Endodermal cell (in vitro differentiated cells): ENCODE measurements at places on chromosomes 1 and 21.

GRCh38 chr1:230401763-230402294 is 24.3 kb downstream of the PGBD5 start:
- peak; percentile 52 for DNase-seq

- DNase-seq = no peak
These were observed 17.9 kb downstream of the MRAP start for GRCh38 chr21:32316361-32317215.

- DNase-seq = peak; percentile 95
These were observed at the start of gene OLFM3 for GRCh38 chr1:101996825-101997465. Gene OLFM3, minus strand, starts transcription at chr1:101996926.

GRCh38 chr1:47703156-47703825 is 265.4 kb downstream of the FOXD2 start:
- DNase-seq = no peak

DNA sequence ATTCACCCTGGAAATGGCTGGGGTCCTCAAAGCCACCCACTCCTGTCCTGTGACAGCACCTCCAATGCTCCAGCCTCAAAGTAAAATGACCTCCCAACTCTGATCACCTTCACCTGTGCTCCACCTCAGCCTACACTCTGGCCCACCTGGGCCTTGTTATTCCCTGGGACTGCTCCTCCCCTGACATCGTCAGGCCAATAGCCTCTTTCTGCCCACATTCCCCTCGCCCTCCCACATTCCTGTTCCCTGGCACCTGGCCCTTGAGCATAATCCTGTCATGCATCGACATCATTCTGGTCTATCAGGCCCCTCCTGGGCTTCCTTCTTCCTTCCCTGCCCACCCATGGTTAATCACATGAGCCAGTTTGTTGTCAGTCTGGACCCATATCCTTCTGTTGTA is 13.2 kb upstream of the BCAR3 start:
- DNase-seq = peak; percentile 85

DNA sequence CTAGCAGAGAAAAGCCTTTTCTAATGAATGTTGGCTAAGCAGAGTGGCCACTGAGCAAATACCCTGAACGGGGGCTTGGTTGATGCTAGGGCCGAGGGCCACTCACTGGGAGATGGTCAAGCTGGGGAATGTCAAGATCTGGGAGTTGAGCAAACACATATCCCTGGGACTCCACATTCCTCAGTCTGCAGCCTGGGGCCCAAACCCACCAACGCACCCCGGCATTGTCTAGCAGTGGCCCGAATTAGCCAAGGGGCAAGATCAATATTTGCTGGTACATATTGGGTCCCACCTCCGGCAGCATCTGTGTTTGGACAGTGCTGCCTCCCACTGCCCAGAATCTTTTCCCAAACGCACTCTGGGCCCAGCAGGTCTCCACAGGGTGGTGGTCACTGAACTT is 144.1 kb downstream of the TRABD2B start:
- peak; percentile 22 for DNase-seq

DNA sequence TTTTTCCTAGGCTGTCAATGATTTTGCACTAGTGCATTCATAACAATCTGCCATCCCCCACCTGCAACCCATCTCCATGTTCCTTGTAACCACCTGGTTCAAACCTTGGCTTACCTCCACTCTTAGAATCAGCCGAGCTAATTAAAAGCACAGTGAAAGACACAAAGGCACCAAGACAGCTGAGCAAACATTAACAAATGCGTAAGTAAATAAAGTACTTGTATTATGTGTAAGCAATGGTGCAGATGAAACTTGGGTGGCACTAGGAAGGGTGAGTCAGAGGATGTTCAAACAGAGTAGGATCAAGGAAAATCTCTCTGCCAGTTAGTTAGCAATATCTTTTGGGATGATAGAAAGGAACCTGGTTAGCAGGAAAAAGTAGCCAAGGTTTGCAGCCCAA is 5.1 kb upstream of the FOXJ3 start:
- no peak for DNase-seq

DNA sequence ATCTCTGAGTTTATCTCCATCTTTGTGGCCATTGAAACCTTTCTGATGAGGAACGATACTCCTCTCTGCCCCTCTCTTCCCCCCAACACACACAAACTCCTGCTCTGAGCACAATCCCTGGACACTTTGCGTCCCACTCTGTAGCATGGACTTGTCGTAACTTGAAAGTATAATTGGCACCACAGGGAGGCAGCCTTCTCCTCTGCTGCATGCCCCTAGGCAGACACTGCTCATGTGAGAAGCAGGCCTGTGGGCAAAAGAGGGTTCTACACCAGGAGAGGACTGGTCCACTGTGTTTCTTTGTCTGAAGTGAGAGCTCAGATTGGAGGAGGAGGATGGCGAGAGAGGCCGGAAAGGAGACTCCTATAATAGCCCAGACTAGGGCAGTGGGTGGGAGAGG is 3.8 kb upstream of the PARS2 start:
- no peak for DNase-seq

DNA sequence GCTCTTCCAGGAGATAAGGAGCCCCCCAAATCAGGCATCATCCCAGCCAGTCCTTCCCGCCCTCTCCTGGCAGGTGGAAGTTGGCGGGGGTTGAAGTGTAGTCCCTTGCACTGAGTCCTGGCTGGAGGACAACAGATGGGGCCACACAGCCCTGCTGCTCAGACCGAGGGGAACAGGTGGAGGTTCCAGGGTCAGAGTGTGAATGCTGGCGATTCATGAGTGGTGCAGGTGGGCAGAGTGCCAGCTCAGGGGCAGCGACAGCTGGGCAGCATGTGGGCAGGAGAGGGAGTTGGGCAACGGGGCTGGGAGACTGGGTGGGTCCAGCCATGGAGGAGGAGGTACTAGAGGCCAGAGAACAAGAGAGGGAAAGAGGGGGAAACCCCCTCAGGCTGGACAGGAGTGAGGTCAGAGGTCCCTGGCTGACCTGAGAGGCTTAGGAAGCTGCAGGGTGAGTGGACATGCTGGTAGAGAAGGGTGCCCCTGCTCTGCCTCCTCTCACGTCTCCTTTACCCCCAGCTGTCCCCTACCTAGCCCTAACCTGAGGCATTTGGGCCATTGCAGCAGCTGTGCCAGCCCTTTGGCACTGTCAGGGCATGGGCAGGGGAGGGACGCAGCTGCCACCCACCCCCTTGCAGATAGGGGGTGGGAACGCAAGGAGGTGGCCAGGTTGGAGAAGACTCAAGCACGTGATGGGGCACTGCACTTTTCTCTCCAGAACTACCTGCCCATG is 11.3 kb upstream of the ADORA1 start:
- DNase-seq = peak; percentile 32

DNA sequence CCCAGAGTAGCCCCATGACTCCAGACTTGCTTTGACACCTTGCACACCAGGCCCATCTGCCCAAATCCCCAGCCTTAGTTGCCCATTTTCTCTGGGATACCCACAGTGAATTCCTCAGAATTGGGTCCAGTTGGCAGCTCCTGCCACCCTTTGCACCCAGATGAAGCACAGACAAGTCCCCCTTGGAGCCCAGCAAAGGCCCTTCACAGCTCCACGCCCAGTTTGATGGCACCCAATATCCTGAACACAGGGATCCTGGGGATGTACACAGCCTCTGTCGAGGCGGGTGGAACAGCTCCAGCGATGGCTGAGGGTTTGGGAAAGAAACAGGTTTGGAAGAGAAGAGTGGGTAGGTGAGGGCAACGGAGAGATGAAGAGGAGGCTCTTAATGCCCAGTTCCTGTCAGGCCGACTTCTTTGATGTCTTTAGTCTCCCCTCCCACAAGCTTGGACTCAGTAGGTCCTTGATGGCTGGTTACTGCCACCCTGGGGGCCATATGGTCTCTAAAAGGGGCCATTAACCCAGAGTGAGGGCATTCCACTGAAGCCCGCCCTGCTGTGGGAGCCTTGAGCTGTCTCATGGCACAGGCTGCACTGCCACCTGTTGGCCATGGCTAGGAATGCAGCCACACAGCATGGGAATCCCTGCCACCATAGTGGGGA is 21.7 kb downstream of the TMEM53 start:
- DNase-seq = peak; percentile 96

GRCh38 chr1:58670181-58670580 is 29.7 kb downstream of the MYSM1 start:
- DNase-seq = no peak

- no peak for DNase-seq
These were observed 4.2 kb downstream of the TTC39A start for GRCh38 chr1:51325878-51326755.

DNA sequence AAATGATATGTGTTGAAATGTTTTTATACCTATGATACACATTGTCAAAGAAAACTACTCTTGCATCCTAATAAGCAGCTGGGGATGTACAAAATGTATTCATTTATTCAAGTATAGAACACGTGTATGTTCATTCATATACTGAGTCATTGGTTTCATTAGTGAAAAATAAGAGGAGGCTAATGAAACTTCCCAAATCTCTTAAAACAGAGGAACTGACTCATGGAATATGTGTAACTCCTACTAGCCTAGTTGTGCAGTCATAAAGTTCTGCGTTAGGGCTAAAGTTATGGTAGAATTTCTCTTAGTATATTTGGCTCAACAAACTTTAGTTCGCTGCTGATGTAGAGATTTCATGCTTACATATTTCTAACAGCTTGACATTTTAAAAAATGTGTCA is 441.6 kb downstream of the NCAM2 start:
- no peak for DNase-seq

GRCh38 chr1:73800376-73800775 is 397.6 kb downstream of the LRRIQ3 start:
- no peak for DNase-seq

DNA sequence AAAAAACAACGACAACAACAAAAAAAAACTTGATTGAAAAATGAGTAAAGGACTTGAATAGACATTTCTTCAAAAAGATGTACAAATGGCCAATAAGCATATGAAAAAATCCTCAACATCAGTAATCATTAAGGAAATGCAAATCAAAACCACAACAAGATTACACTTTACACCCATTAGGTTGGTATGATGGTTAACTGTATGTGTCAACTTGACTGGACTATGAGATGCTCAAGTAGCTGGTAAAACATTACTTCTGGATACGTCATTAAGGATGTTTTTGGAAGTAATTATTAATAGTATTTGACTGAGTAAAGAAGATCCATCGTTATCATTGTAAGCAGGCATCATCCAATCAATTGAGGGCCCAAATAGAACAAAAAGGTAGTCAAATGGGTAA is 34.9 kb upstream of the LYPLAL1 start:
- no peak for DNase-seq

DNA sequence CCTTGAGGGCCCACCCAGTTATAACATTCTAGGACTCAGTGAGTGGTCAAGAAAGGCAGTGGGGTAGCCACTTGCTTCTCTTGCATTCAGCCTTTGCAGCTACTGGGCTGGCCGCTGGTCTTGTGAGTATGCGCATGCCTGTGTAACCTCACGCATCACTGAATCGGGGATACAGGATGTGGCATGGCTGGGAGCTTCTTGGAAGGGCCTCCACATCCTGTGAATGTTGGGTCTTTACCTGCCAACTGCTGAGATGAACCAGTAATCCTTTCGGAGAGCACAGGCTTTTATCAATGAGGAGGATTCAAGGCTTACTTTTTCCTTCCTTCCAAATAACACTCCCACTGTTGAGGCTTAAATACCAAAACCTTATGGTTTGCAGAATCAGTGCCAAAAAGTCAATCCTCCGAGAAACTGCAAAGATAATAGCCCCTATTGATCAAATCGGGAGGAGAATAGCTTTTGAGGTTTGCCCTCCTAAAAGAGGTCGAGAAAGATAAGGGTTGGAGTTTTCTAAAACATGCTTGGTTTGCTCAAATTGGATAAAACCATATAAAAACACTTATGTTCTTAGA is 198.9 kb upstream of the UBE2U start:
- peak; percentile 53 for DNase-seq
